ENCODE measurements at places on chromosomes 2 and 18.

DNA sequence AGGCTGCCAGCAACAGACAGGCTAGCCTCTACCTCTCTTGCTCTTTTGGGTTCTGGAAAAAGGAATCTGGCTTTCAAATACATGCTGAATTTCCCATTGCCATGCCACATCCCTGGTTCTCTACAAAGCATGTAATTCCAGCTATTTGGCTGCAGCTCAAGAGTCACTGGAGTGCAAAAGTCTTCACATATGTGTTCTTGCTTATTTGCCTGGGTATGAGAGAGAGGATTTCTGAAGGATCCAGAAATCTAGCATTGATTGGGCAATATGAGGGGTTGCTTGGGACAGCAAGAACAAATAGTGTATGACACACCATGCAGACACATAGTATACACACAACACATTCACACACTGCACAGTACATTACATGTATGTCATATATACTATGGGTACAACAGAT is 30.7 kb upstream of the LGALSL start:
- no peak for DNase-seq

- no peak for DNase-seq
These were observed 40.0 kb downstream of the WDSUB1 start for GRCh38 chr2:159246325-159246988.

GRCh38 chr2:74080346-74080745 is 67.4 kb downstream of the BOLA3 start:
- DNase-seq, result no peak

- no peak for DNase-seq
These were observed 76.0 kb downstream of the CD28 start for GRCh38 chr2:203782262-203782976.

Data from thoracic aorta (tissue), 2 donors.